ENCODE measurements at places on chromosomes 11 and 22.

DNA sequence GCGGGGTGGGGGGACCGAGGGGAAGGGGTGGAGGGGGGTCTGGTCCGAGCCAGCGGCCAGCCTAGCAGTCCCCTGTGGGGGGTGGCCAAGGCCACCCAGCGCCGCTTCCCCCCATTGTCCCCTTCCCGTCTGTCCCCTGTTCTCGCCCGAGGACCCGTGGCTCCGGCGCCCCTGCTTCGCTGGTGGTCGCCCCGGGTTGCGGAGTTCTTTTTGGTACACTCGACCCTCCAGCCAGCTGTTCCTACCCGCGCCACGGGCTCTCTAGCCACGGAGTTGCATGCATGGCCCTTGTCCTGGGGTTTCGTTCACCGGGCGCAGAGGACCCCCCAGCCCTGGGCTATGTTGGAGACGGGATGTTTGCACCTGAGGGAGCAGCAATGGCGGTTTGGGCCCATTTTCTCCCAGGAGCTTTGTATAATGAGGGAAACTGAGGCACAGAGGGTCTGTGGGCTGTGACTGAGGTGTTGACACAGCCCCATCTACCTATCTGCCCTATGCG, 489 bp downstream of the RNF214 start:
- no peak for DNase-seq

DNA sequence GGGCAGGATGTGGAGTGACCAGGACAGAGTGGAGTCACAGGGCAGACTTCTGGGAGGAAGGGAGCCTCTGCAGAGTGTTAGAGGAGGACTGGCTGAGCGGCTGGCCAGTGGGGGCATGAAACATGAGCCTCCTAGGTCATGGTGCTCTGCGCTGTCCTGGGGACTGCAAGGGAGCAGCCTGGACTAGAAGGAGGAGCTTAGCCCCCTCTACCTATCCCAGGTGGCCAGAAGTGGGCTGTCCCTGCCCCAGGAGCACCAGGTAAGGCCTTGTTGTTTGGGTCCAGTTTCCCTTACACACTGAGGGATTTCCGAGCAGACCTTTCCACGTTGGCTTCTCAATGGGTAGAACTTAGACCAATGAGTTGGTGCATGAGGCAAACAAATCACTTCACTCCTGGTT, 7.4 kb downstream of the PKNOX2 start:
- DNase-seq: no peak

DNA sequence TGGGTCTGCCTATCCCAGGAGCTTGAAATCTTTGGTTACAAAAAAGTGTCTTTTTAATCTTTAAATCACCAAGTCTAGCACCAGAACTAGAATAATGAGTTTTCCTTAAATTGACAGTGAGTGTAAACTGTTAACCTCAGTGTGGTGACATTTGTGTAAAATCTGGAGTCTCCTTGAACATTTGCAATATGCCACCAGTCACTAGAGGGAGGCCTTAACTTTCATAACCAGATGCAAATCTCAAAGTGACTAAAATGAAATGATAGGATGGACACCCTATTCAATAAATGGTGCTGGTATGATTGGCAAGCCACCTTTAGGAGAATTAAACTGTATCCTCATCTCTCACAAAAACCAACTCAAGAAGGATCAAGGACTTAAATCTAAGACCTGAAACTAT, 8.3 kb upstream of the SCGB1D2 start:
- DNase-seq: no peak

DNA sequence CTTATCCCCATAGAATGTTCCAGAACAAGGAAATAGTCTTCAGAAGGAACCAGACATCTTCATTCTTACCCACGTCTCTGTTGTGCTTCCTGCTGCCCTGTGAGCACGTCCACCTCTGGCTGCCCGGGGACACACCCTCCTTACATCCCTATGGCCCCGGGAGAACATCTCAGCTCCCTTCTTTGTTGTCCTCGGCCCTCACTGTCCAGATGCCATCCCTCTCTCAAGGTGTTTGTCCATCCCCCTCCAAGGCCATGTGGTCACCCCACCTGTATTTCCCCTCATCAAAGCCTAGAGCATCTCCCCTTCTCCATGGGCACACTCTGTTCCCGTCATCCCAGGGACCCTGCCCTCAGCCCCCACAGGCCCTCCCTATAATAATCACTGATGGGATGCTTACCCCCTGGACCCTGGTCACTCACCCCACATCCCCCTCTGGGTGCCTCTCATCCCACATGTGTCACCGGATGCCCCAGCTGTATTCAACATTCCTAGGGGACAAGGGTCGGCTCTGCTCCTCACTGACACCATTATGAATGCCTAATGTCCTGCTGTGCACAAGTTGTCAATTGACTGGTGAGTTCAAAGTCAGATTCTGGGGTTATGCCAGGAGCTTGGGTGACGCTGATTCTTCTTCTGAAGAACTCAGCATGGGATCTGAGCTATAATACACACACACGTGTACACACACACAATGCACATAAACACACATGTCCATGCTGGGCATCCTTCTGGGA, 28.8 kb downstream of the IGLL5 start:
- DNase-seq: no peak

GRCh38 chr11:134460062-134460561, 48.1 kb upstream of the B3GAT1 start:
- DNase-seq: no peak

- DNase-seq: no peak
These were observed 25.8 kb downstream of the LRP5 start for GRCh38 chr11:68338051-68338780.

GRCh38 chr11:57979532-57980079, 44.1 kb upstream of the OR9Q1 start:
- DNase-seq: no peak

GRCh38 chr11:45982656-45983470, 60.4 kb downstream of the LARGE2 start:
- DNase-seq: no peak
